Peyer's patch (tissue), 4 donors: ENCODE measurements at places on chromosomes 11 and 22. TPM values are rescaled to one million over a fixed set of nuclear protein-coding genes. Genes with fewer than 3 reads are reported as not detected.

DNA sequence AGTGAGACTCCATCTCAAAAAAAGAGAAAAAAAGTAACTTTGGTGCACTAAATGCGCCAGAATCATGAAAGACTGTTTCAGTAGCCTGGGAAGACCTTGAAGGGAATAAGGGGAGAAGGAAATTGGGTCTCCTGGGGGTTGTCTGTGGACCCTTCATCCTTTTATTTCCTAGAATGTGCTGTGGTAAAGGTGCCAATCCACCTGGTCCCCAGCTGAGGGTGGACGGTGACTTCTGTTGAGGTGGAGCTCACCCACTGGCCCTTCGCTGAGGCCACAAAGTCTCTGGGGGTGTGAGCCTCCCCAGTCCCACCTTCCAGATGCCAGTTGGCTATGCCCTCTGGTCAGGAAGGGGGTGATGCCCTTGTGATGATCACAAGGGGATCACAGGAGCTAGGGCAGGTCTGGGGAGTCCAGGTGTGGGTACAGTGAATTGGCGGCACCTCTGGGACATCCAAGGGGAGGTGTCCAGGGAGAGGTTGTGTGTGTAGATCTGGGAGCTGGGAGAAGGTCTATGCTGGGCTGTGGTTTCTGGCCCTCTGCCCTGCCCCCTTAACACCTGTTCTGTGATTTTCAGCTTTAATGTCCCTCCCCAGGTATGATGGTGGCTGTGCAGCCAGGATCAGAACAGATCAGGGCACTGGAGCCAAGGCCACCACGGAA is 34.2 kb upstream of the LMO1 start:
- DNase-seq = peak; percentile 18
- no peaks in the 10 kb centered on the region for H3K36me3 ChIP-seq
- H3K27ac ChIP-seq = no peak overlapping the region
- no peak overlapping the region for H3K4me3 ChIP-seq

GRCh38 chr11:75981546-75981945 is 166.5 kb downstream of the UVRAG start:
- no peak for DNase-seq
- H3K27ac ChIP-seq = no peak overlapping the region
- H3K4me1 ChIP-seq = no peaks in the 10 kb centered on the region
- H3K27me3 ChIP-seq = no peaks in the 10 kb centered on the region
- no peak overlapping the region for H3K4me3 ChIP-seq
- no peaks in the 10 kb centered on the region for H3K36me3 ChIP-seq

DNA sequence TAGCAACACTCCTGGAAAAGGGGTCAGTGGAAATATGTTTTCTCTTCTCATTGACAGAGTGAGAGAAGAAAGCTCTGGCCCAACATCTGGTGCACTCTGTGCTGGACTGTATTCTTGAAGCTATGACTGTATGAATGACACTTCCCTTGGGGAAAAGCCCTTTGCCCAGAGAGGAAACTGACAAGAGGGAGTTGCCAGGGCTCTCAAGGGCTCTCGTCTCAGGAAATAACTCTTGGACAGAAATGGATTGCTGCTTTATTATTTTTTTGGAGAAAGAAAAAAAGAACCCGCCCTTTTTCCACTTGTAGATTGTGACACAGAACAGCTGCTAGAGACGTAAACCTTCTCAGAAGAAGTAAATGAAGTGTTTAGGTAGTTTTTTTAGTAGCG is 11.4 kb downstream of the ETS1 start:
- H3K4me1 ChIP-seq = no peaks in the 10 kb centered on the region
- no peak overlapping the region for H3K27ac ChIP-seq
- H3K36me3 ChIP-seq = no peaks in the 10 kb centered on the region
- DNase-seq = no peak
- no peak overlapping the region for H3K4me3 ChIP-seq

- H3K27ac ChIP-seq = peak within 1 kb of the TSS; percentile 90
- peak within 1 kb of the TSS; percentile 93 for H3K4me3 ChIP-seq
- peak; percentile 90 for DNase-seq
- H3K27me3 ChIP-seq = no peaks in the 10 kb centered on the region
- H3K36me3 ChIP-seq = no peaks in the 10 kb centered on the region
These were observed at the start of gene TRMU for GRCh38 chr22:46335201-46336118. TRMU (plus strand) TSS chr22:46335714; CDS start chr22:46335765, 51 bp downstream.

DNA sequence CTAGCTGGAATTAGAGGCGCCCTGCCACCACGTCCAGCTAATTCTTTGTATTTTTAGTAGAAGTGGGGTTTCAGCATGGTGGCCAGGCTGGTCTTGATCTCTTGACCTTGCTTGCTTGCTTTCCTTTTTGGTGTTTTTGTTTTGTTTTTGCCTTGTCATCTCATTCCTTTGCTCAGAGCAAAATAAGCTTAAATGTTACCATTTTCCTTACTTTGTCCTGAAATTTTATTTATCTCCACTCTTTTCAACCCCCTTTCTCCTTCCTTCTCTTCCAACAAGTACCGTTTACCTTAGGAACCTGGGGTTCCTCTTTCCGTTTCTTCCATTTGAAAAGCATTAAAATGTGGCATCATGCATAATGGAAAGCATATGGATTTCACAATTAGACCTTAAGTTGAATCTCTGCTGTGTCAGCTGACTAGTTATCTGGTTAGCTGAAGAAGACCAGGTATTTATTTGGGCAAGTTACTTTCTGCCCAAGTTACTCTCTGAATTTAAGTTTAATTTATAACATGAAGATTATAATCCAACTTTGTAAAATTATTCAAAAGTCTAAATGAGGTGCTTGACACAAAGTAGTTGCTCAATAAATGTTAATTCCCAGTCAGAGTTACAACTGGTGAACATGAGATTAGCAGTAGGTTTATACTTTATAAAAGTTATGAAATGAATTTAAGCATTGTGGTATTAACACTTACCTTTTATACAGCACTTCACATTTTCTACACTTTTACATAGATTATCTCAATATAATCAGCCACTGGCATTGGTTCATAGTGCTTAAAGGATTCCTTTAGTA is 69.7 kb downstream of the PRMT3 start:
- no peaks in the 10 kb centered on the region for H3K27me3 ChIP-seq
- no peak for DNase-seq
- H3K36me3 ChIP-seq = no peaks in the 10 kb centered on the region
- H3K27ac ChIP-seq = no peak overlapping the region

DNA sequence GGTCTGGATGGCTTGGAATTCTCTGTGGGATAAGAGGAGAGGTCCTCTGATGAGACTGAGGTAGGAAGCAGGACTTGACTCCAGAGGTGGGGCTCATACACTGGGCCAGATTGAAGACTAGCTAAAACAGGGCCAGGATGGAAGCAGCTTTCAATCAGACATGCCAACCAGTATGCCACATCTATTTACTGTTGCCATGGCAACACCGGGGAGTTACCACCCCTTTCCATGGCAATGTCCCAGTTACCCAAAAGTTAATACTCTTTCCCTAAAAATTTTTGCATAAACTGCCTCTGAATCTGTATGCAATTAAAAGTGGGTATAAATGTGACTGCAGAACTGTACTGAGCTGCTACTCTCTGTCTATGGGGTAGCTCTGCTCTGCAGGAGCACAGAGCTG is 247.5 kb upstream of the ZBED5 start:
- no peaks in the 10 kb centered on the region for H3K4me1 ChIP-seq
- H3K27me3 ChIP-seq = no peaks in the 10 kb centered on the region

GRCh38 chr22:19580291-19580890 is 56.2 kb upstream of the CLDN5 start:
- no peaks in the 10 kb centered on the region for H3K27me3 ChIP-seq
- no peak overlapping the region for H3K4me3 ChIP-seq
- H3K27ac ChIP-seq = no peak overlapping the region
- no peak for DNase-seq
- H3K36me3 ChIP-seq = no peaks in the 10 kb centered on the region

- no peaks in the 10 kb centered on the region for H3K27me3 ChIP-seq
- peak; percentile 13 for DNase-seq
- H3K4me3 ChIP-seq = no peak overlapping the region
- no peaks in the 10 kb centered on the region for H3K36me3 ChIP-seq
These were observed 938.4 kb downstream of the BRD1 start for GRCh38 chr22:48889209-48889830.

GRCh38 chr11:1392561-1392960 is 2.8 kb downstream of the BRSK2 start:
- H3K27me3 ChIP-seq = peaks cover 11% of the 10 kb centered on the region
- H3K4me1 ChIP-seq = peaks cover 15% of the 10 kb centered on the region
- DNase-seq = no peak
- H3K36me3 ChIP-seq = no peaks in the 10 kb centered on the region
- H3K27ac ChIP-seq = no peak overlapping the region
- no peak overlapping the region for H3K4me3 ChIP-seq

GRCh38 chr11:60763692-60764369 is 7.2 kb downstream of the MS4A15 start:
- H3K27ac ChIP-seq = no peak overlapping the region
- no peaks in the 10 kb centered on the region for H3K27me3 ChIP-seq
- no peaks in the 10 kb centered on the region for H3K4me1 ChIP-seq

DNA sequence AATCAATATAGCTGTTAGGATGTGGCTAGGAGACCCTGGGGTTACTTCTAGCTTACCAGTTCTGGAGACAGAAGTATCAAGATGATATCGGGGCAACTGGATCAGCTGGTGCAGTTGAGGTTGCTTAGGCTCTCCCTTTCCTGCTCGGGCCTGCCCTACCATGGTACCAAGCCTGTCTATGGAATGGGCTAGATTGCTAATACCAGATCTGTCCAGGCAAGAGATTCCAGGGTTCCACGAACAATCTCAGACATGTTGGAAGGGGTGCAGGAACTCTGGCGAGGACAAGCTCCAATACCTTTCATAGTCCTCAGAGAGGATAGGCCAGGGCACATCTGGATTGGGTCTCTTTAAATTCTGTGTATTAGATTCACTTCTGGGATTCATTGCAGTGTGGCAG is 53.8 kb downstream of the ADM start:
- H3K36me3 ChIP-seq = no peaks in the 10 kb centered on the region
- DNase-seq = no peak
- H3K4me3 ChIP-seq = no peak overlapping the region
- no peaks in the 10 kb centered on the region for H3K27me3 ChIP-seq
- H3K4me1 ChIP-seq = no peaks in the 10 kb centered on the region
- no peak overlapping the region for H3K27ac ChIP-seq

DNA sequence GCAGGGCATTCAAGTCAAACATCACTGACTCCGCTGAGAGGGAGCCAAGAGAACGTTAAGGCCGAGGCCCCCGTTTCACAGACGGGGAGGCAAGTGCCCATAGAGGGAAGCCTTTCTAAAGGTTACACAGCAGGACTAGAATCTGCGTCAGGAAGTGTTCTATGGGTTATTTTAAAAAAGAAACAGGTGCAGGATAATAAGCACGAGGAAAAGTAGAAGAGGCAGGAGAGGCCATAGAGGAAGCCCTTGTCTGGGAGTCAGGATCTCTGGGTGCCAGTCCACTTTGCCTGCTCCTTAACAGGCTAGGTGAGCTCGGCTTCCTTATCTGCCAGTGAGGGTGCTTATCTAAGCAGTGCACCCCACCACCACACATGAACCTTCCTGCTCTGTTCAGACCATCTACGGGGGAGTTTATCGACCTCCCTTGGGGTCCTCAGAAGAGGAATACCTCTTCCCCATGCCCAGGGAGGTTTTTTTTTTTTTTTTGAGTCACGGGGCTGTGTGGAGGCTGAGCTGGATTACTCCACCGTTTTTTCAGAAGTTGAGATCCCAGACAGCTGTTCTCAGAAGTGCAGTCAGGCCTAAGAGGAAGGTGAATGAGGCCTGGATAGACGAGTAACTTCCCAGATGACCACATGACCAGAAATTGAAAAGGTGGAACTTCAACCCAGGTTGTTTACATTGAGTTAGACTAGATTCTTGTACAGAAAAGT is 1.2 kb upstream of the FCHSD2 start:
- H3K27me3 ChIP-seq = no peaks in the 10 kb centered on the region
- H3K36me3 ChIP-seq = no peaks in the 10 kb centered on the region
- H3K4me1 ChIP-seq = peaks cover 29% of the 10 kb centered on the region
- H3K27ac ChIP-seq = peak overlapping the region; percentile 98

GRCh38 chr22:17847360-17848078 is 73.2 kb upstream of the BID start:
- H3K27me3 ChIP-seq = no peaks in the 10 kb centered on the region
- H3K4me3 ChIP-seq = no peak overlapping the region
- H3K27ac ChIP-seq = no peak overlapping the region
- DNase-seq = no peak

DNA sequence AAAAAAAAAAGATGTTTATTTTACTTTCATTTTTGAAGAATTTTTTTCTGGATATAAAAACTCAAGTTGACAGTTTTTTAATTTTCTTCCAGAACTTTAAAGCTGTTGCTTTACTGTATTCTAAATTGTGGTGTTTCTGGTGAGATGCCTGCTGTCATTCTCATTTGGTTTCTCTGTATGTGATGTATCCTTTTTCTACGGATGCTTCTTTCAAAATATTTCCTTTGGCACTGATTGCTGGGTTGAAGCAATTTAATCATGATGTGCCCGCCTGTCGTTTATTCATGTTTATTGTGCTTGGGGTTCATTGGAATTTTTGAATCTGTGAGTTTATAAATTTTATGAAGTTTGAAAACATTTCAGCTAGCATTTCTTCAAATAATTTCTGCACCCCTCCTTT is 29.4 kb upstream of the CTSD start:
- H3K36me3 ChIP-seq = no peaks in the 10 kb centered on the region
- DNase-seq = no peak
- no peak overlapping the region for H3K4me3 ChIP-seq

DNA sequence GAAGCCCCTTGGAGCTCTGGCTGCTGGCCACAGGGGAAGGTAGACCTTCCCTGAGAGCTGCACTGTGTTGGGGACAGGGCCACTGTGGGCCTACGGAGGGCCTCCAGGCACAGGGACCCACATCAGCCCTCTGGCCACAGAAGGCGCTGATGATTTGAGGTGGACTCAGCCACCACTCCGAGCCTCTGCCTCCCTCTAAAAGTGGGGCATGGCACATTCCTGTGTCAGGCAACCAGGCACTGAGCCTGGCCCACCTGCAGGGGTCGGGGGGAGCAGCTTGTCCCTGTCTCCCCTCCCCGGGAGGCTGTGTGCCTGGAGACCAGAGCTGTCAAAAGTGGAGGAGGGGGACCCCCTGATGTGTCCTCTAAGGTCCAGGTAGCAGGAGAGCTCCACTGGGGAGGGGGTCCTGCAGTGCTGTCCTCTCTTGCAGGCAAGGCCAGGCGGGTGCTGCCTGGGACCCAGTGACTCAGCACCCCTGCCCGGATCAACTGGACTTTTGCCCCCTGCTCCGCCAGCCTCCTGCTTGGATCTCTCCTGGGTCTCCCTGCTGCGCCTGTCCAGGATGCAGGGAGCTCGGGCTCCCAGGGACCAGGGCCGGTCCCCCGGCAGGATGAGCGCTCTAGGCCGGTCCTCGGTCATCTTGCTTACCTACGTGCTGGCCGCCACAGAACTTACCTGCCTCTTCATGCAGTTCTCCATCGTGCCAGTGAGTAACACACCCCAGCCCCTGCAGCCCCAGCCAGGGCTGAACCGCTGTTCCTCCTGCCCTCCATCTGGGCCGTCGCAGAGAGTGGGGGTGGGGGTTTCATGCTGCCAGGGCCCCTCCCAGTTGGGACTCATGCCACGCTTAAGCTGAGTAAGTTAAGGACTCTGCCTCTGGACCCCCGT is 17.5 kb upstream of the CDKN1C start:
- H3K27me3 ChIP-seq = no peaks in the 10 kb centered on the region
- H3K36me3 ChIP-seq = no peaks in the 10 kb centered on the region
- H3K27ac ChIP-seq = peak overlapping the region; percentile 99
- DNase-seq = peak; percentile 93
- H3K4me1 ChIP-seq = peaks cover 54% of the 10 kb centered on the region
- H3K4me3 ChIP-seq = peak overlapping the region; percentile 72

Gene TUBA8
- not detected for total RNA-seq

Gene DEPDC7
- total RNA-seq = 49.1 TPM
